ENCODE measurements at places on chromosomes 12 and 14.

DNA sequence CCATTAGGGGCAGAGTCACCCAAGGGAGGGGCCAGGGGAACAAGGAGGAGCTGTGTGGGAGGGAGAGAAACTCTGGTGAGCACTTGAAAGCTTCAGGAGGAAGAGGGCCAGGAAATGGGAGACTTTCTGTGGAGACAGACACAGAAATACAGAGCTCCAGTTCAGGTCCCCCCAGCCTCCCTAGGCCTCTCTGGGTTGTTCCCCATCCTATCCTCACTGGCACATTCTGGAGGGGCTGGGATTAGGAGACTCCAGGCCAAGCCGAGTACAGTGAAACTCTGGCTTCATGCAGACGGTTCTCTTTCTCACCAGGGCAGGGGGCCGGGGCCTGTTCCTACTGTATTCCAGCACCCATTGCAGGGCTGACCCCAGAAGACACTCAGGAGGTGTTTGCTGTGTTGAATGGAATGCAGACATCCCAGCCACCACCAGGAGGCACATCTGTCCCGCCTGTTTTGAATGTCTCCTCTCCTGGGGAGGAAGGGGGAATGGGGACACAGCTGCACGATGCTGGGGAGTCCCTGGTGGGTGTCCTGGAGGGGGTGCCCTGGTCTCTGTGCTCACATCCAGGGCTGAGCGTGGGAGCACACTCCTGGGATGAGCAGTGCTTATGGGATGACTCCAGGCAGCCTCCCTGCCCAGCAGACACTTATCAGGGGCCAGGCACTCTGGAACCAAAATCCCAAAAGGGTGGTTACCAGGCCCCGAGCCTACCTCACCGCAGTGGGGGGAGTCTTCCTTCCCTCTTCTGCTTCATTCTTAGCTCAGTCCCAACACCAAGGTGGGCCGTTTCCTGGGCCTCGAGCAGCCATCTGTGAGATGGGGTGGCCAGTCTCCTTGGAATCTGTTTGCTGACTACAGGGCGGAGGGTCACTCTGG lies 5.5 kb upstream of the KRT84 start:
- peak; percentile 10 for DNase-seq

- no peak for DNase-seq
Observed at GRCh38 chr14:95061317-95062093, 95.8 kb downstream of the DICER1 start.

DNA sequence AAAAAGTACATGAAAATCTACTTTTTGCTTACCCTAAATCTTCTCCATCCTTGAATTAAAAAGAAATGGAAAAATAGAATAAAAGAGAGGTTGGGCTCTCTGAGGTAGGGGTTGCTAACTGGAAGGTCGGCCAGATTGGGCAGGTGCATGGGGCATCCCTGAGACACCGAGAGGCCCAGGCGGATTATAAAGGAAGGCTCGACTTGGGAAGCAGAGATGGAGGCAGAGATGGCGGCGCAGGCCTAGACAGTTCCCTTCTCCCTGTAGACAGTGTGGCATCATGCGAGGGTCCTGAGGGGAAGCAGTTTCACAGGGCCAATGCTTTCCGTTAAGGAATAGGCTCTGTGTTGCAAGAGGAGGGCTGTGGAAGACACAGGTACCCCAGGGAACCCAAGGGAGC lies 3.7 kb upstream of the KRT74 start:
- no peak for DNase-seq

DNA sequence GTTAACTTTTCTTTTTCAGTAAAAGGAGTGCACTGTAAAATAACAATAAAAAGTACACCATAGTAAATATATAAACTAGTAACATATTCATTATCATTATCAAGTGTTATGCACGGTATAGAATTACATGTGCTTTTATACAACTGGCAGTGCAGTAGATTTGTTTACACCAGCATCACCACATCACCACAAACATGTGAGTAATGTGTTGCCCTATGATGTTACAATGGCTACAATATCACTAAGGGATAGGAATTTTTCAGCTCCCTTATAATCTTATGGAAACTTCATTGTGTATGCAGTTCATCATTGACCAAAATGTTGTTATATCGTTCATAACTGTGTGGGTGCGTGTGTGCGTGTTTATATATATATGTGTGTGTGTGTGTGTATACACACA lies 23.5 kb upstream of the NEDD1 start:
- DNase-seq: no peak

GRCh38 chr14:105398044-105398725 lies at the start of gene TEX22:
Gene TEX22, plus strand, starts transcription at chr14:105398538. Its CDS starts 803 bp downstream, at chr14:105399341.
- peak; percentile 78 for DNase-seq

DNA sequence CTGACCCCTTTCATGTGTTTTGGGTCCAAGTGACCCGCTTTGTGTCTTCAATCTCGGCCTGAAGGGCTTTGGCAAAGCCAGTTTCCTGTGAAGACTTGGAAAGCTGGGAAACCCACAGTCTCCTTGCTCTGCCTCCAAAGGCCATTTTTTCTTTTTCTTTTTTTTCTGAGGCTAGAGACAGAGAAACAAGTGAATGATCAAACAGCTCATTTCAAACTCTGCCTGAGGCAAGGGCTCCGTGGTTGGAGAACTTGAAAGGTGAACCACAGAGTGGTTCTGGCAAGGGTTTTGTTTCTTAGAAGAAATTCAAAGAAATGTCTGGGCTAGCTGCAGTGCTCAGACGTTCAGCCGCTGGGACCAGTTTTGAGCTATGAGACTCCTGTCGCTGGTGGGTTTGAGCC lies 62.7 kb downstream of the ERH start:
- DNase-seq: peak; percentile 20

GRCh38 chr12:72448089-72448488 lies 175.9 kb downstream of the TRHDE start:
- DNase-seq: no peak

DNA sequence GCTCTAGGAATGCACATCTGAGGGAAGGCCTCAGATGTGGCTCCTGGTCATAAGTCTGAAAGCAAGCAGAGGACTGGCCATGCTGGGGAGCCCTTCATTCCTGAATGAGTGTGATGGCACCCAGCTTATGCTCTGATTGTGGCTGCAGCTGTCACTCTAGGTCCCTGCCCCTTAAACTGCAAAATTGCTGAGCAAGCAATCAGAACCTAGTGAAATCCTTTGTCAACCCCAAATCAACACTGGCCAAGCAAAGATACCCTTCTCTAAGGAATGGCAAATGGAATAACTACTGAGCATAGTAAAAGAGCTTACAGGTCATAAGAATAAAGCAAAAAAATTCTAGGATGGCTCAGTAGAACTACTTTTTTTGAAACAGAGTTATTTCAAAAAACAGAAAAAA lies 4.3 kb upstream of the PLEKHG7 start:
- DNase-seq: no peak

DNA sequence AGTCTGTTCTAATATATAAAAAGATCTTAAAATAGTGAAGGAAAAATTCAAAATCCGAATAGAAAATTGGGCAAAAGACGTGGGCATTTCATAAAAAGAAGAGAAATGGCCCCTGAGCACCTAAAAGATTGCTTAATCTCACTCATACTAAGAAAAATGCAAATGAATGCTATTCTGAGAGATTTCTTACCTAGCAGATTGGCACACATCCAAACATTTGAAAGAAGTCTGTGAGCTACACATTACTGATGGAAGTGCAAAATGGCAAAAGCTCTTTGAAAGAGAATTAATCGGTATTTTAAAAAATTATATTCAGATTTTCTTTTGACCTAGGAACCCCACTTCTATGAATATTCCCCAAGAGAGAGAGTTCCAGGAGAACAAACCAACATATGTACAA lies 280.4 kb upstream of the GARIN6 start:
- no peak for DNase-seq

GRCh38 chr12:58314610-58315009 lies 373.2 kb downstream of the ATP23 start:
- DNase-seq: no peak

DNA sequence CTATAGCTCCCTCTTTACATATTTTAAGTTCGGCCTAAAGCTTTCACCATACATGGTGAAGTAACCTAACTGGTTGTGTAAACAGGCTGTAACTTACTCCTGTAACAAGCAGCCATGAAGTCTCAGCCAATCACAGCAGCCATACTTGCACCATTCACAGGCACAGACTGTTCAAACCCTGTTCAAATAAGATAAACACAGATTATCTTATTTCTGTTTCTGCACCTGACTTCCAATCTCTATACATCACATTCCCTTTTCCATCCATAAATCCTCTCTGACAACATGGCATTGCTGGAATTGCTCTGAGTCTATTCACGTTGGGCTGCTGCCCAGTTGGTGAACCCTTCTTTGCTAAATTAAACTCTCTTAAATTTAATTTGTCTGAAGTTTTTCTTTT lies 34.5 kb upstream of the ARID2 start:
- no peak for DNase-seq

DNA sequence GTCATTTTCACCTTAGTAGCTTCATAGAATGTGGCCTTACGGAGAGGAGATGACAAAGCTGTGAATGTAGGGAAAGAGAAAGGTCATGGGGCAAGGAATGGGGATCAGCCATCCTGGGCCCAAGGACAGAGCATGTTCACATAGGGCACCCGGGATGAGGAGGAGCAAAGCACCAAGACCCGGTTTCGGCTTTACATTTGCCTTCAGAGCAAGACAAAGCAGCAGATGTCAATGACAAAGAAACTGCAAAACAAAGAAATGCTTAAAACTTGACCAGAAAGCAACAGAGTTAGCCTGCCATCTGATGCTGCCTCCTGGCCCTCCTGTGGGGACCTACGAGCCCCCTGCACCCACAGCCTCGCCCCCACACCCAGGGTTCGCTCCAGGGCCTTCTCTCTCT lies 249.2 kb downstream of the SLC41A2 start:
- DNase-seq: no peak

GRCh38 chr12:53757101-53757770 lies 5.5 kb upstream of the CISTR start:
- DNase-seq: peak; percentile 78

- DNase-seq: no peak
Observed at GRCh38 chr12:55937981-55938380, 7.0 kb downstream of the DGKA start.

All from Ammon's horn (tissue), 1 donor.